T-helper 9 cell (primary cell): ENCODE measurements at places on chromosomes 5 and 9.

GRCh38 chr5:1999794-2000193, 117.1 kb upstream of the IRX4 start:
- DNase-seq: no peak

GRCh38 chr5:129593525-129593924, 133.4 kb downstream of the ADAMTS19 start:
- DNase-seq: no peak

- DNase-seq: no peak
Observed at GRCh38 chr9:34484678-34485077, 26.1 kb downstream of the DNAI1 start.

- DNase-seq: no peak
Observed at GRCh38 chr9:33043671-33044070, 18.6 kb downstream of the DNAJA1 start.

DNA sequence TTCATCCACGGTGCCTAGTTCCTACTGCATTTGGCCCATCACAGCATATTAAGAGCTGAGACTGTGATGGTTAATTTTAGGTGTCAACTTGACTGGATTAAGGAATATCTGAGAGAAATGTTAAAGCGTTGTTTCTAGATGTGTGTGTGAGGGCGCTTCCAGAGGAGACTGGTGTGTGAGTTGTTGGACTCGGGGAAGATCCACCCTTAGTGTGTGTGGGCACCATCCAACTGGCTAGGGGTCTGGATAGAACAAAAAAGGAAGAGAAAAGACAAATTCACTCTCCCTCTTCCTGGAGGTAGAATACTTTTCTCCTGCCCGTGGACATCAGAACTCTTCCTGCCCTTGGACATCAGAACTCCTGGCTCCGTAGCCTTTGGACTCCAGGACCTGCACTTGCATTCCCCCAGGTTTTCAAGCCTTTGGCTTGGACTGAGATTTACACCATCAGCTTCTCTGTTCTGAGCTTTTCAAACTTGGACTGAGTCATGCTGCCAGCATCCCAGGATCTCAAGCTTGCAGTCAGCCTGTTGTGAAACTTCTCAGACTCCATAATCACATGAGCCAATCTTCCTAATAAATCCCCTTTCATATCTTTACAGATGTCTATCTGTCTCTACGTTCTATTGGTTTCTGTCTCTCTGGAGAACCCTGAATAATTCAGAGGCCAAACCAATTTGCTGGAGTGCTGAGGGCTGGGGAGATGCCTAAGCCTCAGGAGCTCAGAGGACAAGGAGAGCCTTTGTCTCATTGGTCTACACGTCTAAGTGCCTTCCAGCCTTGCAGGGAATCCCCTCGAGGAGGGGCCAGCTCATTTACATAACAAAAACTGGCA, 164.5 kb downstream of the DCP2 start:
- no peak for DNase-seq
